ENCODE measurements at places on chromosomes 3 and 15.

GRCh38 chr15:101004500-101004899 lies 85.3 kb downstream of the LRRK1 start:
- no peak for DNase-seq

DNA sequence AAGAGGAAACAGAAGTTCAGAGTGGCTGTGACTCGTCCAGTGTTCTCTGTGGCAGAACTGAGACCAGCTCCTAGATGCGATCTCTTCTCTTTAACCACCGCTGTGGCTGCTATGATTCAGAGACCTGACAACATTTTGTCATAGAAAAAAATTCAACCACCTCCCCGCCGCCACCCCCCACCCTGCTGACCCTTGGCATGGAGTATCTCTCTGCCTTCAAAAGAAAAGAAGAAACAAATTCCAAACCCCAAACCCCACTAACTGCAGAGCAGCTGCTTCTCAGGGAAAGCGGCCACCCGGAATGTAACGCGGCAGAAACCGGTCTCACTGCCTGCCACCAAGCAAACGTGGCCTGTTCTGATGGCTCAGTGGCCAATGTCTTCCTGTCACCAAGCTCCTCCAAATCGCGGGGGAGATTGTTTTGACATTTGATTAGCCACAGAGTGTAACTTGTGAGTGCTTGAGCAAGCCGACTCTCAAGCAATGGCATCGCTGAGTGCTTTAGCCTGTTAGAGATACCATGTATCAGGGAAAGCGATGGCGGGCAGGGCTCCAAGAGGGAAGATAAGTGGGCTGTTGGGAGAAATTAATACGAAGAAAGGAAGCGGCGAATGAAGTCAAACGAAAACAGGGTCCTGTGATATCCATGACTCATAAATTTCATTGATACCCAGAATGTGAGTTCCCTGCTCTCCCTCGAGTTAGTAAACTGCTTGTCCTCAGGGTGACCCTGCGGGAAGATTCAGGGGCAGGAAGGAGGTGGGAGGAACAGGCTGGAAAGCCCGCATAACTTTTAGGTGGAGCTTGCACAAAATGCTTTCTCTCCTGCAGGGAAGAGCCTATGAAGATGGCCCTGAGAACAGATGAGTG lies 44.8 kb upstream of the TLE3 start:
- DNase-seq = no peak

DNA sequence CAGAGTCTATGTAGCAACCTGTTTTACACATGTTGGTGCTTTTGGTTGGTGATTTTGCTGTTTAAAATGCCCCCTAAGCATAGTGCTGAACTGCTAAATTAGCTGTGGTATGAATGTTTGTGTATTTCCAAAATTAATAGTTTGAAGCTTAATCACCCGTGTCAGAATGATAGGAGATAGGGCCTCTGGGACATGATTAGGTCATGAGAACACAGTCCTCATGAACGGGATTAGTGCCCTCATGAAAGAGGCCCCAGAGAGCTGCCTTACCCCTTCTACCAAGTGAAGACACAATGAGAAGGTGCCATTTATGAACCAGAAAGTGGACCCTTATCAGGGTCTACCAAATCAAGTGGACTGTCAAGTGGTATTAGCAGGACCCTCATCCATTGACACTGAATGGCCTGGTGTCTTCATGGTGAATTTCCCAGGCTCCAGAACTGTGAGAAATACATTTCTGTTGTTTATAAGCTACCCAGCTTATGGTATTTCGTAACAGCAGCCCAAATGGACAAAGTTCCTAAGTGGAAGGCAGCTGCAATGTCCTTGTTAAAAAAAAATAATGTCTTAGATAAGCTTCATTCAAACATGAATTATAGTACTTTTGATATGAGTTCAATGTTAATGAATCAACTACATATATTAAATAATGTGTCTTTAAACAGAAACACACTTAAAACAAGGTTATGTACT lies 37.7 kb upstream of the FRMD4B start:
- DNase-seq = no peak

DNA sequence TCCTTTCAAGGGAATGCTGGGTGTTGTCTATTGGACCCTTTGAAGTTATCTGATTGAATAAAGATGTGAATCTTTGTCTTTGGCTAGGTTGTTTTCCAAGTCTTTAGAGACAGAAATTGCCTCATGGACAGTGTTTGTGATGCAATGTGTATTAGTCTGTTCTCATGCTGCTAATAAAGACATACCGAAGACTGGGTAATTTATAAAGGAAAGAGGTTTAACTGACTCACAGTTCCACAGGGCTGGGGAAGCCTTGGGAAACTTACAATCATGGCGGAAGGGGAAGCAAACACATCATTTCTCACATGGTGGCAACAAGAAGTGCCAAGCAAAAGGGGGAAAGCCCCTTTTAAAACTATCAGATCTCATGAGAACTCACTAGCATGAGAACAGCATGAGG lies 88.8 kb upstream of the PLXND1 start:
- no peak for DNase-seq

- DNase-seq = no peak
Measured at GRCh38 chr3:47414161-47414564, 33.3 kb downstream of the PTPN23 start.

Measured in WERI-Rb-1 (cell line).